ENCODE measurements at places on chromosomes 4 and X.

DNA sequence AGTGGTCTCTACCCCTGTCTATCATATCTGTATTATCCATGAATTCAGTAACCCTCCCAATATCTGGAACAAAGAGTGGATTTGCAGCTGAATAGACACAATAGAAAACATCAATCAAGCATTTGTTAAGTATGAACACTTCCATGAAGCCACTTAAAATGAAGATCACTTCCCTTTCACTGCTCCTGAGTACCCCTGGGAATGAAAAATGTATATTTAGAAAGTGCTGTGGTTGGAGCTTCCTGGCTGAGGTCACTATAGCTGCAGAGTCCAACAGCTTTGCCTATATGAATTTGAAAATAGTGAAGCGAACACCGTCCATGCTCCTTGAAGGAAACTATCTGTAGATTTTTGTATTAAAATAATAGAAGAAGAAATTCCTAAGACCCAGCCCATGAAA, 227.0 kb downstream of the DTHD1 start:
- no peak for DNase-seq

GRCh38 chr4:167234316-167234881, at the start of gene SPOCK3:
Gene SPOCK3, minus strand, starts transcription at chr4:167234494.
- peak; percentile 35 for DNase-seq

DNA sequence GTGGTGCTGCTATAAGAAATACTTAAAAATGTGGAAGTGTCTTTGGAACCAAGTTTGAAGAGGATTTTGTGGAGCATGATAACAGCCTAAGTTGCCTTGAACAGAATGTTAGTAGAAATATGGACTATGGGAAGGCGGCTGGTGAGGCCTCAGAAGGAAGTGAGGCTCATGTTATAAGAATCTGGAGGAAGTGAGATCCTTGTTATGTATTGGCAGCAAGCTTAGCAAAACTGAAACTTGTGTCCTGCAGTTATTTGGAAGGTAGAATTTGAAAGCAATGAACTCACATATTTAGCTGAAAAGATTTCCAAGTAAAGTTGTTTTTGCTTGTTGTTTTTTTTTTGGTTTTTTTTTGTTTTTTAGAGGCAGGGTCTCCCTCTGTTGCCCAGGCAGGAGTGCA, 13.6 kb upstream of the MED14 start:
- DNase-seq: no peak

GRCh38 chr4:33381816-33382215, 2661.6 kb downstream of the PCDH7 start:
- DNase-seq: no peak

DNA sequence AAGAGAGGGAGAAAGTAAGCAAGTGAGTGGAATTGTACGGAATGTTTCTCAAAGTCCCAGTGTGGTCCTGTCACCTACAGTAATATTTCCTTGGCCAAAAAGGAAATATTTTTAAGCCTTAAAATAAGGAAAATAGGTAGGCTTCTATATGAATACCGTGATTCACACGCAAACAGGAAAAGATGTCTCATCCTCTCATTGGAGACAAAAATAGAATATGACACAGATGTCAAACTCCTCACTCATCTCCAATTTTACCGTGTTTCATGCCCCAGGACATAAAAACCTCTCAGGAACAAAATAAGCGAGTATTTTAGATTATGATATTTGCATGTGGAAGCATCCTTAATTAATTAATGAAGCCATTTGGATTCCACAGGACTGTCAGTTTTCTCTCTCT, 1269.5 kb downstream of the RAPGEF2 start:
- no peak for DNase-seq

Measured in D721Med (cell line).